Hematopoietic multipotent progenitor cell treated with erythropoietin and hydrocortisone succinate and interleukin-3 and kit ligand, for 6 days (in vitro differentiated cells): ENCODE measurements at places on chromosomes 7 and 10.

GRCh38 chr10:4082861-4083260, 297.9 kb upstream of the KLF6 start:
- no peak for DNase-seq

- peak; percentile 89 for DNase-seq
Measured at GRCh38 chr7:25098096-25099046, 26.7 kb downstream of the CYCS start.

DNA sequence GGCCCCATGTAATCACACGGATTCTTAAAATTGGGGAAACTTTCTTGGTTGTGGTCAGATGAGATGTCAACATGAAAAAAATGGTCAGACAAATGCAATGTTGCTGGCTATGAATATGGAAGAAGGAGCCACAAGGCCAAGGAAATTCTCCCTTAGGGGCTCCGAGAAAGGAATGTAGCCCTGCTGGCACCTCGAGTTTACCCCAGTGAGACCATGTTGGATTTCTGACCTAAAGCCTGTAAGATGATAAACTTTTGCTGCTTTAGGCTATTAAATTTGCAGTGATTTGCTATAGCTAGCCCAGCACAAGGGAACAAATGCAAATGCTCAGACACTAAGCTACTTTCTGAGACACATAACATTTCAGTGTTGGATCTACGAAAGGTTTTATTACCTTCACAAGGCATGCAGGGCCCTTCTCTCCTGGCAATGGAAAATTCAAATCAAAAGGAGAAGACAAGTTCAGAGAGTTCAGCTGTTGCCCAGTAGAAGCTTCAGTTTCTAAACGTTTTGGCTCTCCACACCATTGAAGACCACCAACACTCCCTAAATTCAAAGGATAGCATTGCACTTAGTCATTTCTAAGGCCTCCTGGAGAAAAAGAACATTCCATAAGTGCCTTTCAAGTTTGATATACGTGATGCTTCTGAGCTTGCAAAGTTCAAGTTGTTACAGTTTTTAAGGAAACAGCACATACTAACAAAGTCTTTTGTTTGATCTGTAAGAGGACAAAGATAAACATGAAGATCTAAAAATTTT, 23.4 kb downstream of the MCMBP start:
- DNase-seq, result no peak

DNA sequence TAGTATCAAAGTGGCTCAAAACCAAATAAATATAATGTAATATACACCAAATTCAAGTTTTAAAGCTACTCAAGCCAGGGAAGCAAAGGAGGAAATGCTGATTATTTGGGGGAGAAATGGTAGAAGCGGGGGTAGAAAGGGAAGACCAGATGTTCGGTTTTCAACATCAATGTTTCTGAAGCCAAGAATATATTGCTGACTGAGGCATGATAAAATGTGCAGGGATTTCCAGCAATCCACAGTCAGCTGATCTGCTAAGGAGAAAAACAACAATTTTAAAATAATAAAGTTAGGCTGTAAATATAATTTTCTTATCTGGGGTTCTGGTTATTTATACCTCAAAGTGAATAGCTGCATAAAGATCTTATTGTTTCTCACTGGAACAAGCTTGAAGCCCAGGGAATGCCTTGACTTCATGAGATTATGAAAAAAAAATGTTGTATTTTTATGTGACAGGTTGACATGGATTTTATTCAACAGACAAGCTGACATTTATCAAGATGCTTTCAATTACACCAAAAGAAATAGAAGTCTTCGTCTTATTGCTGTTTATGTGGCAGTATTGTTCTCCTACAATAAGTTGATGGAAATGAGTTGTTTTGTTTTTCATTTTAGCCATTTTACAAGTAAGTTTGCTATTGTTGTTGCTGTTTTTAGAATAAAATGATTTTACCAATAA, 28.6 kb upstream of the BMPER start:
- no peak for DNase-seq

- peak; percentile 63 for DNase-seq
Measured at GRCh38 chr7:150379441-150380379, 580 bp downstream of the ZNF775 start.

GRCh38 chr7:65250697-65251395, 122.8 kb upstream of the ZNF92 start:
- no peak for DNase-seq

- no peak for DNase-seq
Measured at GRCh38 chr7:50657912-50658311, 92.7 kb upstream of the DDC start.

- peak; percentile 70 for DNase-seq
Measured at GRCh38 chr10:89390476-89391225, 1.8 kb upstream of the IFIT1 start.

DNA sequence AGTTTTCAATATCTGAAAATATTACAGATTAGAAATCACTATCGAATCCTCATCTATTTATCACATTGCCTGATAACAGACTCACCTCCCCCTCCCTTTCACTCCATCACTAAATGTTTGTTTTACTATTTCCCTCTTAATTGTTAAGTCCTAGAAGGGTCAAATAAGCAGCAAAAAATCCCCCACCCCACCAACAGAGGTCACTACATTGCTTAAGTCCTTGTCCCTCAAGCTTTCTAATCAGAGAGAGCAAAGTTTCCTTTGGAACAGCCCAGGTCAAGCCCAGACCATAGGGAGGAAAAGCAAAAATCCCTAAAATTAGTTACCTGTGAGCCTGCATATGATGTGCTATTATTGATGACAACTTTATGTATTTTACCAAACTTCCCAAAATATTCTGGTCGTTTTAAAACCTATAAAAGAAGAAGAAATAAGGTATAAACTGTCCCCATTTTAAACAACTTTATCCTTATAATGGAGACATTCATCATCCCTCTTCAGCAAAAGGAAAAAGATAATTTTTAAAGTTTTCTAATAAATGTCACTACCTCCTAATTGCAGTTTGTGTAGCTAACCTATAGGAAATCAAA, 95.0 kb downstream of the CNOT4 start:
- DNase-seq, result peak; percentile 86

GRCh38 chr10:130370721-130371120, 234.5 kb downstream of the GLRX3 start:
- no peak for DNase-seq

DNA sequence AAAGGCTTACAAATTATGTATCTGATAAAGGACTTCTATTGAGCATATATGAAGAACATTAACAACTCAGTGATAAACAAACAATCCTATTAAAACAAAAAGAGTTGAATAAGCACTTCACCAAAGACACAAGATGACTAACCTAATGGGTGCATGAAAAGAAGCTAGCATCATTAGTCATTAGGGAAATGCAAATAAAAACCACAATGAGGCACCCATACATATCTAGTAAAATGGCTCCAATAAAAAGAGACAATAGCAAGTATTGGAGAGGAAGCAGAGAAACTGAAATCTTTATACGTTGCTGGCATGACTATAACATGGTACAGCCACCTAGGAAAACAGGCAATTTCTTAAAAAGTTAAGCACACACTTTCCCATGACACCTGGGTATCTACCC, 77.6 kb upstream of the ZMIZ1 start:
- no peak for DNase-seq

DNA sequence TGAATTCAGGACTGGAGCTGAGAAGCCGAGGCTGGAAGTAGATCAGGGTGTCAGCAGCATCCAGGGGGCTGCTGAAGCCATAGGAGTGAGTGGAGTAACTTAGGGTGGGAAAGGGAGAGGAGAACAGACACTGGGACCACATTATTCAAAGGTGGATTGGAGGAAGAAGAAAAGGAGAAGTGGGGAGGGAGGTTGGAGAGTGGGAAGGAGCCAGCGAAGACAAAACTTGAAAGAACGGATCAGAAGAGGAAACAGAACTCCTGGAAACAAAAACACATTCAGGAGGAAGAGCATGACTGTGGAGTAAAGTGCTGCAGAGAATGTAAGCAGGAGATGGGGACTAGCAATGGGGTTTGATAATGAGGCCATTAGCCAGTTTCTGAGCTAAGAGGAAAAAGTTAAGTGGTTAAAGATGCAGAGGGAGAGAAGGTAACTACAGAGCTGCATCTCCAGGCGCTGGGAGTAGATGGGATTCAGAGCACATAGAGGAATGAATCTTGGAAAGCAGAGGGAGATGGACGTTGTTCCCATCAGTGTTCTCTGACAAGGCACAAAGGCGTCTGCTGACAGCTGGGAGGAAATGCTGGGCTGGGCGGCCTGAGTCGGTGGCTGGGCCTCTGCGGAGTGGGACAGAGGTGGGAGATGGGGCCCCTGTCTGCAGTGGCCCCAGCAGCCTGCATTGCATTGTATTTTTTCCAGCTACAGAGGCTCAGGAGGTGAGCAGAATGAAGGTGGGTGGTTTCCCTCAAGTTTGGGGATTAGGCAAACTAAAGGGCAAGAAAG, 63.1 kb upstream of the LEP start:
- DNase-seq, result no peak

GRCh38 chr10:3852147-3852904, 67.3 kb upstream of the KLF6 start:
- peak; percentile 72 for DNase-seq

GRCh38 chr7:116672596-116673456, 830 bp downstream of the MET start:
- no peak for DNase-seq

GRCh38 chr7:102220229-102220850, 66.3 kb upstream of the SH2B2 start:
- no peak for DNase-seq

DNA sequence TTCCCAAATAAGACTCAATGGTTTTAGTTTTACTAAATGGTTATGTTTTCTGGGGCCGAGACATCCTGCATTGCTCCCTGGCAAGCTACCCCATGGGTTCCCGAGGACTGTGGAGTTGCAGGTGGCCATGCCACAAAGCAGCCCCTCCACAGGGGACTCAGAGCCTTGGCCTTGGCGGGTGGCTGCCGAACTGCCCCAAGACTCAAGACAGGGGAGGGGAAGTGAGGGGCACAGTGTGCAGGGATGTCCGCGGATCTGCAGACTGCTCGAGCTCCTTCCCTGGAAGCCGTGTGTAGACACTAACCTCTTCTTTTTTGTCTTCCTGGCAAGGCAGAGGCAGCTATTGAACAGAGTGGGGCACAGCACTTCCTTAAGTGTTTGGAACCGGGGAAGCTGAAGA, 154.6 kb downstream of the EBF3 start:
- no peak for DNase-seq

DNA sequence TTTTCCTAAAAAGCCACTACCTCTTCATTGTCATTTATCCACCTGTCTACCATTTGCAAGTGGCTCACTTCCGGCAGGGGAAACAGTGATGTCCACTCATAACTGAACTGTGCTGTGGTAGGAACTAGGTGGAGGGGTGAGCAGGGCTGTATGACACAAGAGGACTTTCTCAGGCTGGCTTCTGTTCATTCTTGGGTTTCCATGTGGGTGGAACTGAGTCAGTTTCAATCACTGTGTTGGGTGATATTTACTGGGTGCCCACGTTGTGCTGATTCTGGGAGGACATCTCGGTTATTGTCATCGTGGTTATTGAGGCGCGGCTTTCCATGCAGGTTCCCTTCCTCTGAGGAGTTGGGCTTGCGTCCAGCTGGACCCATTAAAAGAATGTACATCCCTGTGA, 38.8 kb downstream of the RAMP3 start:
- no peak for DNase-seq

GRCh38 chr10:44874166-44874565, 37.0 kb upstream of the TMEM72 start:
- DNase-seq, result no peak

GRCh38 chr7:104960741-104961448, 53.1 kb upstream of the KMT2E start:
- DNase-seq, result peak; percentile 70
